ENCODE measurements at places on chromosomes 7 and 10. TPM values are rescaled to one million over a fixed set of nuclear protein-coding genes. Genes with fewer than 3 reads are reported as not detected.

Gene NODAL
- total RNA-seq = not detected

Gene NOM1
- total RNA-seq = 16.7 TPM

Gene GALNT17
- total RNA-seq = 10.8 TPM

Gene CCM2
- total RNA-seq = 63.5 TPM

Gene LBX1
- not detected for total RNA-seq

Gene GPR141
- not detected for total RNA-seq

Gene WDR86
- total RNA-seq = 14.5 TPM

Gene AGK
- 15.8 TPM for total RNA-seq

Gene TRIL
- 2.8 TPM for total RNA-seq

Gene GPR146
- 44.0 TPM for total RNA-seq

Gene HKDC1
- total RNA-seq = 0.22 TPM

Gene MLLT10
- total RNA-seq = 57.8 TPM

Gene OR13A1
- not detected for total RNA-seq

Gene CRTAC1
- total RNA-seq = 1.5 TPM

Gene SPAM1
- total RNA-seq = not detected

Gene PDE6C
- total RNA-seq = not detected

Gene SYT15B
- 1.3 TPM for total RNA-seq

Gene EN2
- not detected for total RNA-seq

Gene MOGAT3
- total RNA-seq = not detected

Gene MAGI2
- 15.3 TPM for total RNA-seq

Gene ADRB1
- total RNA-seq = 4.9 TPM

Gene KCNH2
- not detected for total RNA-seq

Gene GFRA1
- total RNA-seq = 59.9 TPM

Gene OPN4
- 1.5 TPM for total RNA-seq

Gene CALN1
- total RNA-seq = 0.68 TPM

Gene SSC4D
- total RNA-seq = 1.9 TPM

Gene EPHA1
- total RNA-seq = not detected

Gene OR6B1
- not detected for total RNA-seq

Gene FAM13C
- total RNA-seq = 11.4 TPM

Gene PURB
- 33.1 TPM for total RNA-seq

Gene MEIG1
- total RNA-seq = not detected

Gene PAX4
- not detected for total RNA-seq

Gene FMC1
- 16.7 TPM for total RNA-seq

Gene SEMA4G
- 5.7 TPM for total RNA-seq

Gene LIPM
- not detected for total RNA-seq

Gene NRCAM
- 21.1 TPM for total RNA-seq

Gene MLXIPL
- 55.4 TPM for total RNA-seq

Gene STOX1
- 2.9 TPM for total RNA-seq

Gene TMEM213
- total RNA-seq = not detected

Gene GIMAP2
- 27.7 TPM for total RNA-seq

Gene OR2A7
- 2.4 TPM for total RNA-seq

Gene LDB3
- 3.1 TPM for total RNA-seq

Gene MBL2
- total RNA-seq = not detected
